ENCODE measurements at places on chromosomes 12 and 14. TPM values are rescaled to one million over a fixed set of nuclear protein-coding genes. Genes with fewer than 3 reads are reported as not detected.

DNA sequence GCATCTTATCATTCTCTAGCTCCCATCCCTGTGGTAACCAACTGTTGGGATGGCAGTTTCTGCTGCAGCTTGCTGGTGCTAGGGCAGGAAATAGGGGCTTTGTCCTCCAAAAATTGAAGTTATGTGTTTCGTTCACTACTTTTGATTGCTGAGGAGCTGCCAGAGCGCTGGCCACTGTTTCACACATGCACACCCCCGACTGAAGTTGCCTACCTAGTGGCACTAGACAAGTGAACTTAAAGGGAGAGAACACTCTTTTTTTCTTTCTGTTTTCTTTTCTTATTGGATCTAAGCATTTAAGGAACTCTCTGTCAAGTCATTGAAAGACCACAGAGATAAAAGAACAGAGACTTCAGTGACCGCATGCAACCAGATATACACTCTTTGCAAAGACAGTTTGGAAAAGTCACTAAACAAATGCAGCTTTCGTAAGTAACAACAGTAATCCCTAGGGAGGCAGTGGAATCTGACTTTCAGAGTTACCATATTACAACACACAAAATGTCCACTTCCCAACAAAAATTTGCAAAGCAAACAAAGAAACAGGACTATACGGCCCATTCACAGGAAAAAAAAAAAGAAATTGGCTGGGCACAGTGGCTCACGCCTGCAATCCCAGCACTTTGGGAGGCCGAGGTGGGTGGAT, 12.0 kb downstream of the TFCP2 start:
- peaks cover 2% of the 10 kb centered on the region for H3K4me1 ChIP-seq
- no peak overlapping the region for H3K4me3 ChIP-seq
- no peaks in the 10 kb centered on the region for H3K27me3 ChIP-seq
- no peak for DNase-seq
- no peaks in the 10 kb centered on the region for H3K36me3 ChIP-seq

- H3K4me3 ChIP-seq = no peak overlapping the region
- no peaks in the 10 kb centered on the region for H3K27me3 ChIP-seq
- H3K36me3 ChIP-seq = no peaks in the 10 kb centered on the region
- DNase-seq = no peak
- H3K4me1 ChIP-seq = no peaks in the 10 kb centered on the region
- no peak overlapping the region for H3K27ac ChIP-seq
These were observed 602.8 kb downstream of the RPS29 start for GRCh38 chr14:48983351-48983888.

Gene SERPINA3
- under 0.01 TPM for total RNA-seq

Gene POTEG
- not detected for total RNA-seq

Gene KRT8
- total RNA-seq = 14.2 TPM

DNA sequence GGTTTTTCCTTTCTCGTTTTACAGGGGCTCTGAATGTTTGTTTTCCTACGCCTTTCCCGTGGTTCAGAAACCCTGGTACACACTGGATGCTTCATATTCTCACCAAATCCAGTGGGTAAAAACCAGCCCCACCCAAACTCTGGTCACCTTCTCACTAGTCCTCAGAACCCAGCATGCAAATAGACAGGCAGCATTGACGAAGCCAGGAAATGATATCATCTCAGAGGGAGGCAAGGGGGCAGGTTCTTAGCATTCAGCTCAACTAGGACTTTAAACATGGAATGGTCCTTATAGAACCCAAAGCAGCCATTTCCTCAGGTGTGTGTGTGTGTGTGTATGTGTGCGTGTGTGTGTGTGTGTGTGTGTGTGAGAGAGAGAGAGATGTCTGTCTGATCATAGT, 142.0 kb downstream of the KCNK10 start:
- no peaks in the 10 kb centered on the region for H3K4me1 ChIP-seq
- no peak for DNase-seq
- H3K27me3 ChIP-seq = no peaks in the 10 kb centered on the region
- H3K36me3 ChIP-seq = no peaks in the 10 kb centered on the region

DNA sequence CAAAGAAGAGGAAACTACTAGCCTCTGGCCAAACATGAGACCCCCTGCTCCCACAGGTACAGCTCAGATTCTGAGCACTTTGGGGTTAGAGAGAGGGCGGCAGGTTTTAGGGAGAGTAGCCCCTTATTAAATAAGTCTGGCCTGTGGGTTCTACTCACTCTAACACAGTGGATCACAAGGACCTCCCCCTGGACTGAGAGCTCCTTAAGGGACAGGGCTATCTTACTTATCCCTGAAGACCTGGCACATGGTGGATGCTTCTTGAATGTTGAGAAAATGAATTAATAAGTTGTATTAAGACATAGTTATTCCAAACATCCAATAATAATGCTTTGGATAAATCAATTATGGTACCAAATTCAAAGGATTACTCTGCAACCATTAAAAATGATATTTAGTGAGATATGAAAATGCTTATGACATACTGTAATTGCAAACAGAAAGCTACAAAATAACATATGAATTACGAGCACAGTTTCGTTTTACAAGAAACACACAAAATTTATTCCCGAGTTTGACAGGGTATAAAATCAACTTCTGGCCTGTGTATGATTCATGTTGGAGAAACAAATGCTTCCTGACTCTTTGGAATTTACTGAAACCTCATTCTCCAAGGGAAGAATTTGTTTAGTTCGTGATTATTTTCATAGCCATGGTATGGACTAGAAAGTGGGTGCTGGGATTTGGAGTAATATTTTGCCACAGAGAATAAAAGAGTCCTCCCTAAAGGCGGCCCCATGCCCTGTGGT, 59.3 kb upstream of the BDKRB2 start:
- H3K4me3 ChIP-seq = peak overlapping the region; percentile 4
- H3K4me1 ChIP-seq = peaks cover 13% of the 10 kb centered on the region
- H3K27me3 ChIP-seq = no peaks in the 10 kb centered on the region
- peak overlapping the region; percentile 98 for H3K27ac ChIP-seq
- DNase-seq = peak; percentile 91

Gene SOAT2
- 0.18 TPM for total RNA-seq

DNA sequence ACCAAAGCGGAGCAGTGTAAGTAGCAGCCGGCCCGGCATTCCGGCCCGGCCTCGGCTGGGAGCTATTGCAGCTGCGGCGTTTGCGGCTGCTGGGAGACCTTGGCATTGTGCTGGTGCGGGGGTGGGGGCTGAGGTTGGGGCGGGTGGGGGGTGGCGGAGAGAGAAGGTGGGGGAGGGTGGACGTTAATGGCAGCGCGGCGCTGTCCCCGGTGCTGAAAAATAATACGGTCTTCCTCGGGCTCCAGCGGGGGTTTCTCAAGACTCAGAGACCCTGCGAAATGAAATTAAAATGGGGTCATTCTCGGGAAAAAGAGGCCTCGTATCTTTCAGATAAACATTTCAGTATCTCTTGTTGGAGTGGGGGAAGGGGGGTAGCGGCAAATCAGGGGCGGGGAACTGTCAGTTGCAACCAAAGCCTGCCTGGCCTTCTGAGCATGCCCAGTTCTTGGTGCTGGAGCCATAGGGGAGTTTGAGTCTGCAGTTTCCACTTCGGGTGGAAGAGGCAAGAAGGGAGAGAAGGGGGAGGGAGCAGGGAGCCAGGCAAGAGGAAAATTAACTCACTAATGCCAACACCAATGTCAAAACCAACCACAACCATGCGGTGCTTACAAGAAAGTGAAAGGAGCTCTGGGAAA, 414 bp downstream of the UNC79 start:
- no peaks in the 10 kb centered on the region for H3K4me1 ChIP-seq
- DNase-seq = no peak
- H3K4me3 ChIP-seq = no peak overlapping the region
- H3K36me3 ChIP-seq = no peaks in the 10 kb centered on the region
- no peaks in the 10 kb centered on the region for H3K27me3 ChIP-seq

Gene DBX2
- not detected for total RNA-seq

DNA sequence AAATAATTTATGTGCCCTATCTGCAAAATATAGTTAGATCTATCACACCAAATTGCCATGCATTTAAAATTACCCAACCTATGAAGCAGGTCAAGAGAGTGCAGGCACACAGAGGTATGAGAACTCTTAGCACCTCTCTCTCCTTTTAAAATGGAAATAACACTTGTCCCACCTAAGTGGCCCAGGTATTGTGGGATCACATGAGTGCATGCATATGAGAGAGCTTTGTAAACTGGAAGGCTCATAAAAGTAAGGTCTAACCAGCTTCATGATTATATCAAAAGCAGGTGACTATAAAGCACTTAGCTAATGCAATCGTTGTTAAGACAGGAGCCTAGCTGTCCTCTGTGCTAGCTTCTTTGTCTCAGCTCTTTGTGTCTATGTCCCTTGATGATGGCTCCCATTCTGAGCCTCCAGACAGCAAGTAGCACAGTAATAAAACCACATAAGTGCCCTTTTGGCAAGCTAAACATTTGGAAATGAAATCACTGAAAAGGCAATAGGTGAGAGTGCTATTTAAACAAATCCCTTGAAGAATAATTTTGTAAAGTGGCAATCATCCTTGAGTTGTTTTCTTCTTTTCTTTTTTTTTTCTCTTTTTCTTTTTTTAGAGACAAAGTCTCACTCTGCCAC, 219.0 kb downstream of the NTF3 start:
- no peak overlapping the region for H3K27ac ChIP-seq
- no peak overlapping the region for H3K4me3 ChIP-seq
- no peaks in the 10 kb centered on the region for H3K4me1 ChIP-seq
- H3K27me3 ChIP-seq = peaks cover 19% of the 10 kb centered on the region
- no peak for DNase-seq

Gene ACSM4
- total RNA-seq = not detected

GRCh38 chr14:100660498-100660881, 66.2 kb upstream of the DLK1 start:
- H3K27me3 ChIP-seq = peaks cover 20% of the 10 kb centered on the region
- no peak overlapping the region for H3K27ac ChIP-seq
- H3K4me3 ChIP-seq = no peak overlapping the region
- peaks cover 9% of the 10 kb centered on the region for H3K4me1 ChIP-seq
- DNase-seq = no peak

DNA sequence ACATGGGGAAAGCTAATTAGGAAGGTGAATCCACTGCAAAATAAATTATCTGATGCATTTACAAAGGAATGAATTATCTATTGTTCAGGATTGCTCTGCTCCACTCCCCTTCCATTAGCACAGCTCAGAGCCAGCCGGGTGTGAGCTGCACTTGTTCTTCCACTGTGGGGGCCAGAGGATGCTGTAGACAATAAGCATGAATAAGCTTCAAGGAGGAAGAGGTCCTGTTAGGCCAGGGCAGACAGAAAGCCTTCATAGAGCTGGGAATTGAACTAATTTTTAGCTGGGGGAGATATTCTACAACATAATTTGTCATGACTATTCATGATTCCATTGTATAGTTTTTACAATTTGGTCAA, 137.6 kb upstream of the MAX start:
- H3K27ac ChIP-seq = no peak overlapping the region
- no peaks in the 10 kb centered on the region for H3K36me3 ChIP-seq
- H3K27me3 ChIP-seq = no peaks in the 10 kb centered on the region
- no peak for DNase-seq

Gene AQP6
- total RNA-seq = not detected

DNA sequence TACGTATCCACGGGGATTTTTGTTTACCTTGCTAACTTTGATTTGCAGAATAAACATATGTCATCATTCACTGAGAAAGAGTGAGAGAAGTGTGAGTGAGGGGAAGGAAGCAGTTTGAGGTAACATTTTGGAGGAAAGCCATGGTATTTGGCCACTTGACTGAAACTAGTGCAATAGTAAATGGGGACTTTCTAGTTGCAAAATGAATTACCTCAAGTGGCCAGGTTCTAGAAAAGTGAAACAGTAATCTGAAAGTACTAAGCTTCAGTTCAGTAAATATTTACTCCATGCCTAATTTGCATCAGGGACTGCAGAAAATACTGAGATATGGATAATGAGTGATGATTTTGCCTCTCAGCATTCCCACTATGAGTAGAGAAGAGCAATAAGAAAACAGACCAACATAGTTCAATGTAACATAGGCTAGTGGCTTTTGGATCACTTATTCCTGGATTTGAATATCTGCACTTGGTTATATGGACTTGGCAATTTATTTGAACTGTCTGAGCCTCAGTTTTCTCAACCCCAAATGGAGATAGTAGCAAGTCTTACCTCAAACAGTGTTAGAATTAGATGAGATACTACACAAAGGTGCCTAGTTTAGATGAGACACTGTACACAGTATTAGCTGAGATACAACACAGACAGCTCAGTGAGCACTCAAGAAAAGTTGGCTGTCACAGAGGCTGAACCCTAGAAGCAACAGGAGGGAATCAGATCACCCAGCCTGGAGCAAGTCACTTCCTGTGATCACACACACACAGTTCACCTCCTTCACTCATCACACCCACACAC, 439.1 kb downstream of the NPAS3 start:
- no peaks in the 10 kb centered on the region for H3K4me1 ChIP-seq
- no peak overlapping the region for H3K4me3 ChIP-seq
- H3K27me3 ChIP-seq = no peaks in the 10 kb centered on the region
- no peaks in the 10 kb centered on the region for H3K36me3 ChIP-seq
- H3K27ac ChIP-seq = no peak overlapping the region

Gene NTN4
- total RNA-seq = 38.6 TPM

GRCh38 chr12:100715976-100716944, 78.3 kb upstream of the ANO4 start:
- no peaks in the 10 kb centered on the region for H3K36me3 ChIP-seq
- no peak for DNase-seq
- H3K4me1 ChIP-seq = no peaks in the 10 kb centered on the region
- no peak overlapping the region for H3K27ac ChIP-seq

- H3K27ac ChIP-seq = no peak overlapping the region
- peaks cover 4% of the 10 kb centered on the region for H3K4me1 ChIP-seq
- no peaks in the 10 kb centered on the region for H3K27me3 ChIP-seq
- H3K36me3 ChIP-seq = peaks cover 11% of the 10 kb centered on the region
- peak; percentile 62 for DNase-seq
These were observed 16.8 kb downstream of the C12orf43 start for GRCh38 chr12:120999191-121000120.

GRCh38 chr12:10033783-10034545, 3.5 kb downstream of the CLEC9A start:
- DNase-seq = peak; percentile 18
- H3K4me1 ChIP-seq = no peaks in the 10 kb centered on the region
- H3K36me3 ChIP-seq = no peaks in the 10 kb centered on the region
- no peak overlapping the region for H3K27ac ChIP-seq

DNA sequence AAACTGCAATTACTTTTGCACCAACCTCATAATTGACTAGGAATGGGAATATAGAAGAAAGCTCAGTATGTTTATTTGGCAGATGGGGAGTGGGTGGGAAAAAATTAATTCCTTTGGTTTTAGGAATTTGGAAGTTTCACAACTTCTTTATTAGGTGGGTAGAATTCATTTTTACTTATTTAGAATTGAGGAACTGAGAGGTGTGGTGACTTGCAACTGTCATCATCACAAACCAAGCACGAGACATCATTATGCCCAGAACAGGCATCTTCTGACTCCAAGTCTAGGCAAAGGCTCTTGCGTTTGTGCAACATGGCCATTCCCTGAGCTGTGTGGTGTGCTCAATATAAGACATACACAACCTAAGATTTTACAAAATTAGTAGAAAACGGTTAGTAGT, 380.0 kb downstream of the ATP23 start:
- H3K27me3 ChIP-seq = no peaks in the 10 kb centered on the region
- no peak overlapping the region for H3K27ac ChIP-seq
- H3K4me3 ChIP-seq = no peak overlapping the region
- DNase-seq = no peak
- peaks cover 5% of the 10 kb centered on the region for H3K4me1 ChIP-seq

GRCh38 chr14:37546621-37547447, 48.2 kb downstream of the FOXA1 start:
- no peaks in the 10 kb centered on the region for H3K36me3 ChIP-seq
- no peaks in the 10 kb centered on the region for H3K27me3 ChIP-seq
- H3K27ac ChIP-seq = no peak overlapping the region
- no peak overlapping the region for H3K4me3 ChIP-seq
